ENCODE measurements at places on chromosomes 11 and 22.

GRCh38 chr11:61542024-61542461 is 33.5 kb downstream of the LRRC10B start:
- no peak for DNase-seq

DNA sequence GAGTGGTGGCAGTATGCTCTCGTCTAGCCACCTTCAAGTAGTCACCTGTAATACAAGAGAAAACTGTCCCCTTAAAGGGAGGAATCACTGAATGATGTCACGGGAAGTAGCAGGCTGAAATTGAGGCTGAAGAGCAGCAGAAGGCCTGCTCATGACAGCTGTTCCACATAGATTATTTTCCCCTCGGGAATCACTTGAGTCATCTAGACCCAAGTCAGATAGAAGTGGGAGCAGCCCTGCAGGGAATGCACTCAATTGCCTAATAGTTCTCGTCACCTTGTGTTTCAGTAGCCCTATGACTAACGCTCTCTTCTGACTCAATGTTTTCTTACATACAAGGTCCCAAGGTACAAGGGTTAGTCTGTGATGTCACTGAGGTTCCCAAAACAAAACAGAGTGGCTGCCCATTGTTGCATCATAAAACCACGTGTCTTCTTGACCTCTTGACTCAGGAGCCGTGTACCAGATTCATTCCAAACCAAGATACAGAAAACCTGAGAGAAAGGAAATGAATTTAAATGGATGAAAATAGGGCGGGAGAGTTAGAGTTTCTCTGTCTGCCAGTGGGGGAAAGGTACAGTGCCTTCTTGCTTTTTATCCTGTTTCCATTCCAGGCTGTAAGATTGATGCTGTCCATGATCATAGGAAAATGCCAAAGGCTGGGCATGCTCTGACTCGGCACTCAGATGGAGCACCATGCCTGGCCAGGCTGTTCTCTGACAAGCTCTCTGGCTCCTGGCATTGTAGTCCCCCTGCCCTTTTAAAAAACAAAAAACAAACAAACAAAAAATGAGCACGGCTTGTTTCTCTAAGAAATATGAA is 21.6 kb upstream of the C11orf96 start:
- DNase-seq, result no peak

- DNase-seq, result no peak
These were observed 88.5 kb upstream of the ALX4 start for GRCh38 chr11:44398266-44399030.

DNA sequence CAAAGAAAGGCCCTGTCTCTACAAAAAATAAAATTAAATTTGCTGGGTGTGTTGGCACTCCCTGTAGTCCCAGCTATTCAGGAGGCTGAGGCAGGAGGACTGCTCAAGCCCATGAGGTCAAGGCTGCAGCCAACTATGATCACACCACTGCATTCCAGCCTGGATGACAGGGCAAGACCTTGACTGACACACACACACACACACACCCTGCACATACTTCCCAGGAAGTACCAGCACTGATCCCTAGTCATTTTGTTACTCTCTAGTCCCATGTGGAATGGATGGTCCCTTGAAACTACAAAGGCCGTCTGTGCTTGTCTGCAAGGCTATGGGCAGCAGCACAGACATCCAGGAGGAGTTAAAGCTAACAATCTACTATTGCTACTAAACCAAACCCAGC is 59.7 kb upstream of the CYP2D6 start:
- DNase-seq, result no peak

GRCh38 chr22:40030026-40030757 is 35.4 kb downstream of the FAM83F start:
- DNase-seq, result no peak

- peak; percentile 40 for DNase-seq
These were observed 4.2 kb downstream of the MYRF start for GRCh38 chr11:61756452-61757212.

GRCh38 chr11:47667555-47667954 is 25.2 kb upstream of the MTCH2 start:
- DNase-seq, result no peak

- DNase-seq, result no peak
These were observed 235.0 kb upstream of the ZC3H12C start for GRCh38 chr11:109858152-109858551.

- no peak for DNase-seq
These were observed 15.6 kb downstream of the OVCH2 start for GRCh38 chr11:7690648-7691047.

- DNase-seq, result no peak
These were observed 6.5 kb downstream of the FCHSD2 start for GRCh38 chr11:73135346-73136284.

GRCh38 chr22:49749885-49750510 is 77.7 kb downstream of the BRD1 start:
- no peak for DNase-seq

DNA sequence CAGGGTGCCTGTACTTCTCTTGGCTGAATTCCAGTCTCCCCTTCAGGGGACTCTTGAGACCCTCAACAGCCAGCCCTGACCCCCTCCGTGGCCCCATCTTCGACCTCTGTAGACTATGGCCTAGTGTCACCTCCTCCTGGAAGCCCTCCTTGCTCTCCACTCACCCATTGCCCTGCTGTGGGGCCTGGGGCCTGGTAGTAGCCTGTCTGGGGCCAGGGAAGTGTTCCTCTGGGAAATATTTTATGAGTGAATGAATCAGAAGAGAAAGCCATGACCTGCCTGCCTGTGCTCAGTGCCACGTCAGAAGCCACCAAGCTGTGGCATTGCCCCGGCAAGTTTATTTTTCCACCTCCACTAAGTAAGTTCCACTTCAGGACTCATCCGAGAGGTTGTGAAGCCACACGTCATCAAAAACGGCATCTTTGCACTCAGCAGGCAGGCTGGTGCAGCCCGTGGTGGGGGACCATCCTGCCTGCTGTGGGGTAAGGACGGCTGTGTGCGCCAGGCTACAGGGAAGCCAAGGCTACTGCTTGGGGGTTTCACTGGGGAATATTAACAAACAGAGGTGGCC is 59.6 kb upstream of the PPARA start:
- DNase-seq, result no peak

- peak; percentile 64 for DNase-seq
These were observed 70.3 kb downstream of the MAML2 start for GRCh38 chr11:96272529-96273222.

GRCh38 chr11:30816959-30817880 is 231.1 kb upstream of the MPPED2 start:
- no peak for DNase-seq

DNA sequence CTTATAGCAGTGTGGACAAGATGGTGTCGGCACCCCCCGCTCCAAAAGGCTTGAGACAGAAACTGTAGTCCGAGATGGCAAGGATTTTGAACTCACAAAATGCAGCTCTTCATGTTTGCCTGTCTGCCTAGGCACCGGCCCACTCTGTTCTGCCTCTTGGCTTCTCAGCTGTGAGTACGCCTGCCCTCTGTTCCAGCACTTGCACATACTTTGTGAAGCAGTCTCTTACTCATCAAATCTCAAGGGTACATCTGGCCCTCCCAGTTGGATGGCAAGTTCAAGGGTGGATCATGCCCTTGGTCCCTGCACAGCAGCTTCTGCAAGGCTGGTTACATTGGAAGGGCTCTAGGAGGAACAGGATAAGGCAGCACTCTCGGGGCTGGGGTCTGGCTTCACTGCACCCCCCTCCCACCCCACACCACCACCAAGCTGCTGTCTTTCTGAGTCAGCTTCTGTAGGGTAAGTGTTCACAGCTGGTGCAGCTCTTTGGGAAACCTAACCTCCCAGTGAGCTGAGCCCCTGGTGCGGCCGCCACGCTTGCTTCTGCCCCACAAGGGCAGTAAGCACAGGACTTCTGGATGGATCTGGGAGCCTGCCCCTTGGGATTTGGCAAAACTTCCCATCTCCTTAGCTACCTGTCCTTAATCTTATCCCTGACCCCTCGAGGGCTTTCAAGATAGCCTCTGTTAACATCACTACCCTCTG is 37.2 kb downstream of the FAM83F start:
- DNase-seq, result no peak

DNA sequence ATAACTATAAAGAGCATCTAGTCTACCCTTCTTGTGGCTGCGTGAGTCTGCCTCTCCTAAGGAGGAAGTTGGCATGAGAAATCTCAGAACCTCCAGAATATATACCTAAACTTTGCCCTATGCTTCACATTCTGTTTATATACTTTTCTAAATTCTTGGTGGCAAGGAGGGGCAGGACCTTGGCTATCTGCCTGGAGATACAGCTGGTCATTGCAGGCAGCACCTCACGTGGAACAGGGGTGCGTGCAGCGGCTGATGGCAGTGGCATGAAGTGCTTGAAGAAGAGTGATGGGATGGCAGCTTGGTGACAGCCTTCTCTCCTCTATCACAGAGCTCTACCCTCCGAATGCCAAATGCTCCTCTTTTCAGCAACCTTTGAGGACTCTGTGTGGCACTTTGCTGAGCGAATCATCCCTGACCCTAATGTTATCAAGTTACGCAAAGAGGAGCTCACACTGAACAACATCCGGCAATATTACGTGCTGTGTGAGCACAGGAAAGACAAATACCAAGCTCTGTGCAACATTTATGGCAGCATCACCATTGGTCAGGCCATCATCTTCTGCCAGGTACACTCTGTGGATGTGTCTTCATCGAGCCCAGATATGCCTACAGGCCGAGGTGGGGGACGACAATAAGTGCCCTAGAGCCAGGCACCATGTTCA is 12.5 kb downstream of the DDX25 start:
- no peak for DNase-seq

GRCh38 chr11:106668147-106668546 is 350.1 kb downstream of the GUCY1A2 start:
- no peak for DNase-seq

DNA sequence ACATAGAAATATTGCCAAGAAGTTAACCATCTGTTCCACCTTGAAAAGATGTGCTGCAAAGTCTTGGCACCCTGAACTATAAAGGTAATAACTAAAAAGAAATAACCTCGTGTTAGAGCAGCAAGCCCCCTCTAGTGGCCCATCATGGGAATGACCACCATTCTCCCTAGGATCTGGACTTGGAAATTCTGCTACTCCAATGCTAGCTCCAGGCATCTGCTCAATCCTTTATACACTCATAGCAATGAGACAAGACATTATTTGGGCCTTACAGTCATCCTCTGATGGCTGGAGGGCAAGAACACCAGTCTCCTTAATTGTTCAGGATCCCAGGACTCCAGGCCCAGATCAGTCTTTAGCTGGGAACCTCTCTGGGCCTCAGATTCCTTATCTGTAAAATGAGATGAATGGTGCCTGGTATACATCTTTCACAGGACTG is 76.0 kb downstream of the CWC15 start:
- DNase-seq, result peak; percentile 34

DNA sequence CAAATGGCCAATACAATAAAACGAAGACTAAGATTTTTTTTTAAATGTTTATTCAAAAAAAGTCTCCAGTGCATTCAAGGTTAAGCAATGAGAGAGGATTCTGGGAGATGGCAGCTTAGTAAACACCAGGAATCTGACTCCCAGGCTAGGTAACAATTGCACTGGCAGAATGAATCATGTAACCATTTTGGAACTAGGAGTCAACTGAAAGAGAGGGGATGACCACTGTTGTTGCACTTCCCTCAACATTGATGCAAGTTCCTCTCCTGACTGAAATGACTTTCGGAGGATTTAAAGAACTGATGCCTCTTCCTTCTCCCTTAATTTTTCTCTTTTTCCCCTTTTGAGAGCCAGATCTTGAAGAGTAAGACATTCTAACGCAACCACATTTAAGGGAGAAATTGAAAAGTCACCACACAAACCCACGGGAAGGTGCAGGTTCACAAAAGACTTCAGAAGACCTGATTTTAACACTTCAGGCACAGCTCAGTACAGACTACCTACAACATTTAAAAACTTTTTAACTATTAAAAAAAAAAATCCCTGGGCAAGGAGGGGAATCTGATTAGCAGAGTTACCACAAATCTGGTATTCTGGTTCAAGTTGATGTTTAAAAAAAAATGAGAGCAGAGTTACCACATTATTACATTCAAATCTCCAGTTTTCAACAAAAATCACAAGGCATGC is 56.8 kb downstream of the FCHSD2 start:
- no peak for DNase-seq

DNA sequence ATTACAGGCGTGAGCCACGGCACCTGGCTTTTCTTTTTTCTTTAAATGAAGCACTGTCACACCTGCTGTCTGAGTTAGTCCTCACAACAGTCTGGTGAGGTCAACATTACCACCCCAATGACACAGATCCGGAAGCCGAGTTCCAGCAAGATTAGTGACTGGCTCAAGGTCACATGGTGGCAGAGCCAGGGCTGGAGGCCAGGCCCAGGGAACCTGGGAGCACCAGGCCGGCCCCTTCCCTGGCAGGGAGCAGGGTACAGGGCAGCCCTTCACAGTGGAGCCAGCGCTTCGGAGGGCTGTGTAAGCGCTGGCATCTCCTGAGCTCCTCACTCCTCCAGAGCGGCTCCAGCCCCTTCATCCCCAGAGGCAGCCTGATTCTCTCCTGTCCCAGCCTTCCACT is 118.7 kb downstream of the ST3GAL4 start:
- no peak for DNase-seq

DNA sequence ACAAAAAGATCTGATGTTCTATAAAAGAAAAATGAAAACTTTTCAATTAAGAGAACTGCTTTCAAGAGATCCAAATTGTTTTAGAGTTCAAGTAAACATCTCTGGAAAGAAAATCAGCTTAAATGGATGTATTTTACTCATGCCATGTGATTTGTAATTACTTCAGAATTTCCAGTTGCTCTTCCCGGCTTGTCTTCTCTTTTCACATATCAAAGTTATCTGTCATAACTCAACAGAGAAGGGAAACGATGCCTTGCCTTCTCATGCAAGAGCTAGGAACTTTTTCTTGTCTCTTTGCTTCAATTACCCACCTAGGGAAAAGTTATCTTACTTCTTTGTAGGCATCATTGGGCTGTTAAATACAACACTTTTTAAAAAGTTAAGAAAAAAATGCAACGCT is 255.2 kb upstream of the POU2AF2 start:
- DNase-seq, result no peak

DNA sequence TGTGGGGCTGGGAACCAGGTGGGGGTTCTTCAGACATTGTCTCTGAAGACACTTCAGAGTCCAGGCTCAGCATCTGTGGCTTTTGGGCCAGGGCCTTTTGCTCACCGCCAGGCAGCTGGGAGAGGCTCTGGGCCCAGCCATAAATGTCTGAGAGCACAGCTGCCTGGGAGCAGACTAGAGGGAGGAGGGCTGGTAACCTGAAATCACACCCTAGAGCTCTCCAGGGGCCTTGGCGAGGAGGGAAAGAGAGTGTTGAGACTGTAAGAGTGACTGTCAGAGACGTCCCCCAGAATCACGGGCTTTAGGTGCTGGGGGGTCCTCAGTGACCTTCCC is 4.1 kb downstream of the TRABD start:
- no peak for DNase-seq

Data from CD4-positive, alpha-beta T cell treated with Interleukin-2 at 100 ng/mL for 4 hours (primary cell).